ENCODE measurements at places on chromosomes 5 and 9. TPM values are rescaled to one million over a fixed set of nuclear protein-coding genes. Genes with fewer than 3 reads are reported as not detected.

- peak; percentile 96 for DNase-seq
Observed at GRCh38 chr9:33415501-33416038, 13.2 kb upstream of the AQP7 start.

GRCh38 chr5:158952951-158953350 lies 146.8 kb downstream of the EBF1 start:
- DNase-seq, result no peak

- no peak for DNase-seq
Observed at GRCh38 chr9:91379426-91379825, 17.7 kb upstream of the AUH start.

DNA sequence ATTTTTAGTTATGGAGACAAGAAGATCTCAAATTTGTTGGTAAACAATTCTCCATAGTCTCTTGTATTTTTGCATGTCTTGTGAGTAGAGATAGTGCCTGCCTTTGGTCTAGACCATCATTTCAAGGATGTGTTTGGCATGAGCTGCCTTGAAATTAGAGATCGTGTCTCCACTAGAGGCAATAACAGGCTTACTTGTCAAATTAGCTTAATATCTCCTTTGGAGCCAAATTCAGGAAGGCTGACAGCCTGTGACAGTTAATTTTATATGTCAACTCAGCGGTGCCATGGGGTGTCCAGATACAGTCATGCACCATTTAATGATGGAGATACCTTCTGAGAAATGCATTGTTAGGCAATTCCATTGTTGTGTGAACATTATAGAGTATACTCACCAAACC lies 24.8 kb upstream of the PRDM9 start:
- no peak for DNase-seq

DNA sequence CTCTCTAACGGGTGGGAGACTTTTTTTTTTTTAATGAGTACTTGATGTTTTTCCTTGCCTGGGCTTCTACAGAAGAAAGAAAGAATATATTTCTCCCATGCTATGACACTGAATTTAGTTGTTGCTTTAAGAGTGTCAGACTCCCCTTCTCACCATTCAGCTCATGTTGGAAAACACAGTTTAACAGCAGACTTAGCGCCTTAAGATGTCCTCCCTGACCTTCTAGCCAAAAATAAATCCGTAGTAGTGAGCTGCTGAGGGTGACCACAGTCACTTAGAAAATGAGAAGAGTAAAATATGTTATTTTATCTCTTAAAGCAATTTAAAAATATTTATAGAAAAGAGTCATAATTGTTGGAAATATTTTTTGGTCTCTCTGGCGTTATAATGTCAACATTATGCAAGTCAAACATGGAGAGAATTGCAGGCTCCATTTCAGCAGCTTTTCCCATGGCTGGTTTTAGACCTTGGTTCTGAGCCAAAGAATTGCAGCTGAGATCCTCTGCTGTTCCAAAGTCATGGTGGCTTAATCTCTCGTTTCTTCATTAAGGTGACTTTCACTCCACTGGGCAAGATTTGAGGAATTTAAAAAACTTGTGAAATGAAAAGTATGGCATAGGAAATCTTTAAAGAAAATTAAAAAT lies 143.5 kb downstream of the GHR start:
- no peak for DNase-seq

- DNase-seq, result no peak
Observed at GRCh38 chr5:15191012-15191411, 309.0 kb upstream of the FBXL7 start.

DNA sequence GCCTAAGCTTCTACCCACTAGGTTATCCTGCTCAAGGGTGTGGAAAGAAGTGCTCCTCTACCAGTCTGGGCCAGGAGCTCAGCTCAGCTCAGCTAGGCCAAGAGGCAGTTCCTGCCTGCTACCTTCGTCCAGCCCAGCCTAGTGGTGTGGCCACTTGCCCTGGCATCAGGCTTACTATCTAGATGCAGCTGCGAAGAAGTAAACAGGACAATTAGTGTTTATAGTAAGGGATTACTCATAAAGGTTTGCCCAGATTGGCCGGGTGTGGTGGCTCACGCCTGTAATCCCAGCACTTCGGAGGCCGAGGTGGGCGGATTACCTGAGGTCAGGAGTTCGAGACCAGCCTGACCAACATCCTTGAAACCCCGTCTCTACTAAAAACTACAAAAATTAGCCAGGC lies 12.8 kb upstream of the SPATA24 start:
- DNase-seq, result no peak

GRCh38 chr9:113589407-113589806 lies 125.9 kb downstream of the RGS3 start:
- no peak for DNase-seq

GRCh38 chr9:134371731-134372130 lies 45.5 kb downstream of the RXRA start:
- DNase-seq, result no peak

- DNase-seq, result peak; percentile 24
Observed at GRCh38 chr9:100427366-100428263, 672 bp downstream of the MSANTD3 start.

GRCh38 chr9:116447934-116448333 lies 239.2 kb upstream of the TRIM32 start:
- no peak for DNase-seq

GRCh38 chr9:78040726-78041125 lies 9.1 kb upstream of the GNAQ start:
- DNase-seq, result no peak

GRCh38 chr5:63439537-63439936 lies 522.7 kb downstream of the HTR1A start:
- DNase-seq, result no peak

- no peak for DNase-seq
Observed at GRCh38 chr5:178241688-178242231, 9.2 kb upstream of the PHYKPL start.

- DNase-seq, result no peak
Observed at GRCh38 chr5:94623011-94623410, 4.5 kb downstream of the SLF1 start.

- DNase-seq, result no peak
Observed at GRCh38 chr9:112555101-112555643, 68.5 kb downstream of the KIAA1958 start.

GRCh38 chr9:33414268-33414667 lies 11.9 kb upstream of the AQP7 start:
- no peak for DNase-seq

LHFPL2 gene
- total RNA-seq, result 0.30 TPM

PCA3 gene
- total RNA-seq, result not detected

CCL27 gene
- total RNA-seq, result not detected

C5orf58 gene
- not detected for total RNA-seq

LRRC19 gene
- not detected for total RNA-seq
